NCI-H2081 (cell line): ENCODE measurements at places on chromosomes 2 and 18.
A peak's percentile ranks its signal among the peaks of the same experiment; 100 is the strongest.

DNA sequence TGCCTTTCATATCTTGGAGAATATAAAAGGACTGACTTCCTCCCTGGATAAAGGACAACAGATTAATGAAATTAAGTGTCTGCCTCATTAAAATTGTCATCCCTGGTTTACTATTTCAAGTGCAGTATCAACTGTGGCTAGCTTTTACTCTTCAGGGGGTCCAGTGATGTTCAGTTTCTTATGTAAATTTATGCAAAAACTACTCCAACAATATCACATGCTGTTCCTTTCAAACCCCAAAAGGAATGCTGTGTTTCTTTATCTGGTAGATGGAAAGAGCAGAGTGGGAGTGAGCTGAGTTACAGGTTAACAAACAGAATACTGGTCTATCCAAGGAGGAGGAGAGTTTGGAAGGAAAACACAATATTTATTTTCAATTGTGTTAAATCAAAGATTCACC lies 283.7 kb upstream of the VWC2L start:
- DNase-seq = no peak

DNA sequence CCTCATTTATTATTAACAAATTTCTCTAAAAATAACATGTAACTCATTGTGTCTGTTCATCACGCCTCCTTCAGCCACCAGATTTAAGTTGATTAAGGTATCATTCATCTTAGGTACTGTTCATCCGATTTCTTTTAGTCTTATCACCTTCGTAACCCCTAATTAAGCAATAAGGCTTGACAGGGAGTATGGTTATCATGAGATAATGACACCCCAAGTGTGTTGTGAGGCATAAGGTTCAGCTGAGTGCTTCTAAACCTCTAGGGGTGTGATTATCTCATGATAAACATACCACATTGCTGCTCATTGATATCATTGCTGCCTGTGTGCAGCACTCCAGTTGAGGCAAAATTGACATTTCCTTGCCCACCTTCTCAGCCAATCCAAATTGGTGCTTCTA lies 158.9 kb upstream of the BOD1L2 start:
- no peak for DNase-seq

- no peak for DNase-seq
Measured at GRCh38 chr2:235826826-235827225, 333.0 kb downstream of the AGAP1 start.

- no peak for DNase-seq
Measured at GRCh38 chr2:225462945-225463344, 63.4 kb downstream of the NYAP2 start.

GRCh38 chr2:36597003-36597531 lies 901 bp downstream of the FEZ2 start:
- no peak for DNase-seq

DNA sequence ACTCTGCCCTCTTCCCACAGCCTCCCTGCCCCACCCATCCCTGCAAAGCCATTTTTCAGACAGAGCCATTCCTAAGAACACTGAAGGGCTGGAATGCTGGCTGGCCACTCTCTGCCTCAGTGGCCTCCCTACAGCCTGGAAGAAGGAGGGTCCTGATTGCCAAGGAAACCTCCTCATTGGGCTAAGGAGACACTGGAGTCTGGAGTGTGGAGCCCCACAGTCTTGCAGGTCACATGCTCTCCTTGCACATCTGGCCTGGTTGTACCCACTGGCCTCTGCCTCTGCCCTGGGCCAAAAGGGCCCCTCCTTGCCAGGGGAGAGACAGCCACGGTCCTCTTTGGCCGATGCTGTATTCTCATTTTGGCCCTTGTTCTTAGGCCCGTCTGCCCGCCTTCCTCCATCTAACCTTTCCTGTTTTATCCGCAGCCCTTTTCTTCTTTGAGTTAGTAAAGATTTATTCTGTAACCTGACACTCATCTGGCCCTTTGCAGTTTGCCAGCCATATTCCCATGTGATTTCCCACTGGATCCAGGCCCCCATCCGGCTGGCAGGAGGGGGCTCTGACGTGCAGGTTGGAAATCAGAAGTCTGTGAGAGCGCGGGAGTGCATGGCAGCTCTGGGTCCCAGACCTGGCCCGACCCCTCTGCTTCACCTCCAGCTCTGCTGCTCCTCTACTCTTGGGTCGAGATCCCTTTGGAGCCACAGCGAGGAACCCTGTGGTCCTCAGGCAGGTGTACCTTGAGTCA lies 11.0 kb upstream of the CATIP start:
- DNase-seq = no peak

GRCh38 chr2:102383722-102384121 lies 28.1 kb downstream of the IL18R1 start:
- DNase-seq = no peak

DNA sequence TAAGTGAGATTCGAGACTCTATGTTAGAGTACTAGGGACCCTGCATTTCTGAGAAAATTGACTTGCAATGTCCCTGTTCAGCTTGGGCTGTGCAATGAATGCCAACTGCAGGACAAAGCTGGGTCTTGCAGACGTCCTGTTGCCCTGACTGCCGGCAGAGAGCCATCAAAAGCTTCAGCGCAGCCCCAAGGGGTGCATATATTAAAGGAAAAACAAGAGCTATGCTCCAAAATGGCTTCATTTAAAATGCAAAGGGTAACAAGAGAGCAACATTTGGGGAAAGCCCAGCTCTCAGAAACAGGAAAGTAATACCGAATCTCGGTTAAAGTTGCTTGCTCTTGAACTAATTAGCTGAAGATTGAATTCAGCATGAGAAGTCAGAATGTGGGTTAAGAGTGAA lies 110.9 kb upstream of the PNPT1 start:
- no peak for DNase-seq

DNA sequence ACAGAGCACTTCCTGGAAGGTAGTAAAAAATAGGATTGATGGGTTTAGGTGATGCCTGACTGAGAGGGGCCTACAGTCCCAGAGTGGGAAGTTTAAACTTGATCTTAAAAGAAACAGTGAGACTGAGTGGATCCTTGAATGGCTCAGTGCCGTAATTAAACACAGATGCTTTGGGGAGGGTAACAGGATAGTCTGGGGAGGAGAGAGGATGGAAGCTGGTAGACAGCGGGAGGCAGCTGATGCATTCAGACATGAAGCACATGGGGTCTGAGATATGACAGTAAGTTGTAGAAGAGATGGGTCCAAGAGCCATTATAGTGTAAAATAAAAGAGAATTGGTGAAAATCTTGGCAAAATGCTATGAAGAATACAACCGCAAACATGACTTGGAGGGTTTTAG lies 54.4 kb downstream of the AOX1 start:
- DNase-seq = no peak

GRCh38 chr2:46487667-46488335 lies 8.4 kb downstream of the TMEM247 start:
- DNase-seq = no peak

DNA sequence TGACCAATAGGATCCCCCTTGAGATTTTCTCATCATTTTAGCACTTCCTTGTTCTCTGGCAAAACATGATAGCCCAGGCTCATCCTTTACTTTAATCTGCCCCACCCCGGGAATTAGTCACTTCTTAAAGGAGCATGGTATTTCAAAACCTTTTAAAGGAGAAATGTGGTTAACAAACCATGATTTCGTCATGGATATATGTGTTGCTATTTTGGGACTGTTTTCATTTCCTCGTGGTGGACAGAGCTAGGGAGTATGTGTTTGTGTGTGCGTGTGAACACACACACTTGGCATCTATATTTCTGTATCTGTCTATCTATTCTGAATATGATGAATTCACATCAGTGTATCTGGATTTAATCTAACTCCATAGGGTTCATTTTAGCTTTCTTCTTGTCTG lies 128.1 kb downstream of the BIRC6 start:
- DNase-seq = no peak

GRCh38 chr18:44156776-44157335 lies 523.8 kb upstream of the SETBP1 start:
- peak; percentile 13 for DNase-seq

GRCh38 chr2:99662761-99663341 lies 173.0 kb upstream of the REV1 start:
- peak; percentile 5 for DNase-seq

DNA sequence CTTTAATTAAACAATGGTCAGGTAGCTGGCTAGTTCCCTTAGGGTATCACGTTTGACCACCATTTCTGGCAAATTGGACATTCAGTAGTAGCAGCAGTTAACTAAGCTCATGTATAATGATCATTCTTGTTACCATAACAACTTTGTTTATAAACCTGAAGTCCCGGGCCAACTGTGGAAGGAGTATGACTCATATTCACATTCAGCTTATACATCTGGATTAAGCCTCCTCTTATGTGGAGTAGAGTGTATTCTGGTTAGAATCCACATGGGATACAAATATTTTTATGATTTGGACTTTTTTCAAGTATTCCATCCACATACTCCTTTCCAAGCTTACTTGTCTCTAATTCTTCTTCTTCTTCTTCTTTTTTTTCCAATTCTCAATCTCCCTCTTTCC lies 70.3 kb upstream of the ZSWIM2 start:
- no peak for DNase-seq

DNA sequence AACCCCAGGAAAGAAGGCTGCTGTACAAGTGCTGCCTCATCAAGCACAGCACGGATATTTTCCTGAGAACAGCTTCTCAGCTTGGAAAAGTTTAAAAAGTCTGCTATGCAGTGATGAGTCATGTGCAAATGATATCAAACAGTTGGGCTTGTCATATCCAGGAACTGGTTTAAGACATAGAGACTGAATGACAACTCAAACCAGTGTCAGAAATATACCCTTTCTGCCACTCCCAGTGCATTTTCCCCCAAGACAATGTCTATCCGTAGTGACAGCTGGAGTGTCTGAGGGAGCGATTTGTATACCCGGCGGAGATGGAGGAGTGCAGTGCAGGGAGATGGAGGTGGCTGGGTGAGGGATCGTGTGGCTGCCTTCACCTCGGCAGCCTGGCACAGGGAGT lies 28.2 kb downstream of the SOX11 start:
- no peak for DNase-seq

DNA sequence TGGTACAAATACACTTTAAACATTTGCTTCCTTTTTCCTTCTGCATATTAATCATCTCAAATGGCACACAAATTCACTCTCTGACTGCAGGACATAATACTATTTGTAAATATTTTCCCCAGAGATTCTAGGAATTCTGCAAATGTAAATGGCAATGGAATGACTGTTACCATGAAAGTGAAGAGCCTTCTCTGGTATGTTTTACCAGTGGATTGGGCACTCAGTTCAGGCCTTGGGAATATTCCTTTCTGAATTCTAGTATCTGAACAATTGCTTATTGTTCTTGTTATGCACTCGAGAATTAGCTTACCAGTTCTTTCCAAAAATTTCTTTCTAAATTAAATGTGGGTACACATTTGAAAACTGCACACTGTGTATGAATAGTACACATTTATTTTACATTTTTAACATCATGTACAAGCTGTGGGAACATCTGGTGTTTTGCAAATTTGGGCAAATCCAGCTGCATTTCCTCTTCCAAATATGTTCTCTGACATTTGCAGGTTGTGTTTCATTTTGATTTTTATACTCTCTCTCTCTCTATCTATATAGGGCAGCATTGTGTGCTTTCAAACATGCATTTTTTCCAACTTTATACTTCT lies 289.1 kb downstream of the NBAS start:
- no peak for DNase-seq

DNA sequence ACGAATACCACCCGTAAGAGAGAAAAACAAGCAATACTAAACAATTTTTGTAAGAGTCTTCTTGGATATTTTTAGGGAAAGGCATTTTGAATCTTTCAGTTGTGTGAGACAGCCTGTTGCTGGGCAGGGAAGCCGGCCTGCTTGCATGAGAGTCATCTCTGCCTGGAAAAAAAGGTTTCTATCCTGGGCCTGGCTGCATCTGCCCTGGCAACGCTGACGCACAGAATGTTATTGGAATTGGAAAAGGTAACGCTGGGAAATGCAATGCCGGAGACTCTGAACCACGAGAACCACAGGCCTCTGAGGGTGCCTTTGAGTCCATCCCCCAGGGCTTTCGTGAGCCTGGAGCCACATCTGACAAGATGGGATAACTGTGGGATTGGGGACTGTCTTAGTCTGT lies 17.9 kb upstream of the NPAS2 start:
- no peak for DNase-seq

DNA sequence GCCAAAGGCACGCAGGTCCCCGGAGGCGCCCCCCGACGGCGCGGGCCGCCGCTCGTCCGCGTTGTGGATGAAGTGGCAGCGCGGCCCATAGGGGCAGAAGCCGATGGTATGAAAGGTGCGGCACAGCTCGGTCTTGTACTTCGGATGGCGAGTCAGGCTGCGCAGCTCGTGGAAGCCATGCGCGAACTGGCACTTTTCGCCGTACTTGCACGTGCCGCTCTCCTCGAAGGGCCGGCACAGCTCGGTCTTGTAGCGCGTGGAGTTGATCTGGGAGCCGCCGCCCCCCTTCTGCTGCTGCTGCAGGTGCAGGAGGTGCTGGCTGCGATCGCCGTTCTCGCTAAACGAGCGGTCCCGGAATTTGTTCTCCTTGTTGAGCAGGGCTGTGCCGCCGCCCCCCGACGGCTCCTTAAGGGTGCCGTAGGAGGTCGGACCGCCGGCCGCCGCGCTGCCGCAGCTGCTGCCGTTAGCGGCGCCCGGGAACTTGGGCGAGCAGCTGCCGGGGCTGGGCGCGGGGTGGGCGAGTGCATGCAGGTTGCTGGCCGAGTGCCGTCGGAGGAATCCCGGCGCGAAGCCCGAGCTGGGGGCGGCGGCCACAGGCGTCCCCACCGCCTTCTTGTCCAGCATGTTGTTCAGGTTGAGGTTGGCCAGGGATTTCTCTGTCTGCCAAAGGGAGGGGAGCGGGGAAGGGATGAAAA lies 1.2 kb downstream of the ZFP36L2 start:
- peak; percentile 15 for DNase-seq

DNA sequence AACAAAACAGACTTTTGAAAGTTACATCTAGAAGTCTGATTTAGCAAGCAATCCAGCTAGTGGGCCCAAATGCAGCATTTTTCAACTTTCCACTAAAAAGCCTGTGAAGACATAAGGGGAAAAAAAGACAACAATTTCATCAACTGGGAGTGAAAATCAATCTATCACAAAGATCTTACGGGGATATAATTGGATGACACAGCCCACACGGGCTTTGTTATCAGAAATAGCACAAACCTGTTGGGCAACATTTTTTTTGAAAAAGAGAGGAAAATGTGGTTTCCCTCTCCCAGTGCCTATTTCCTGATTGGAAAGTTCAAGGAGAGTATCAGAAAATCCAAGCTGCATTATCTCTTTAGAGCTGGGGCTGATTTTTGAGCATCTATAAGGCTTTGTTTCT lies 132.7 kb downstream of the EVA1A start:
- no peak for DNase-seq

DNA sequence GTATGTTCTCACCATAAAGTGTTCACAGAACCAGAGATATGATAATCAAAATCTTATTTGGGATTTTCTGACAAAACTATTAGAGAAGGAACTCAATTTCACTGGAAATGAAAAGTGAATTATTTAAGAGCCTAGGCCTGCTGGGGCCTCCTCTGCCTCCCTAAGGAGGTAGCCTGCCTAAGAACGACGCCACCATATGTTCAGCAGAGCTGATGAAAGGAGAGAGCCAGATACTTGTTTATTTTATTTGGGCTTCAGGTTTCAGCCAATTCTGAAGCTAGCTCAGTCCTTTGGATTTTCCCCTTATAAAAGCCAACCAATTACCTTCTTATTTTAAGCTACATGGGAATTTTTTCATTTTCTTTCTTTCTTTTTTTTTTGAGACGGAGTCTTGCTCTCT lies 433.1 kb upstream of the MAP2 start:
- no peak for DNase-seq
